Stimulated activated CD8-positive, alpha-beta memory T cell treated with anti-CD3 and anti-CD28 coated beads, Interleukin-15, amount 100 ng/mL, for 24 hours (primary cell): ENCODE measurements at places on chromosomes 7 and 10.

DNA sequence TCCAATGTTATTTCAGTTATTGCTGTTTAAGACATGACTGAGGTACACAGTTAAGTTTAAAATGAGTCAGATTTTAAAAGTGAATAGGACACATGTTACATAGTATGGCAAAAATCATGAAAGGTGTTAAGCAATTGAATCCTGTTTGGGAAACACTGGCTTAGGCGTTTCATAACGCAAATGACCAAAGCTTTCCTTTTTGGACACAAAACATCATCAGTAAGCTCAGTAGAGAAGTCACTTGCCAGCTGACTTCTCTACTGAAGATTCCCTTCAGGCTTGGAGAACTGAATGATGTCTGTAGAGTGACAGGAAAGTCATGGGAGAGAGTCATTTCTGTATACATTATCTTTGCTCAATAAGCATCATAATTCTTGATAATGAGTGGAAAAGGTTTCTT, 64.4 kb upstream of the RSBN1L start:
- DNase-seq: no peak

DNA sequence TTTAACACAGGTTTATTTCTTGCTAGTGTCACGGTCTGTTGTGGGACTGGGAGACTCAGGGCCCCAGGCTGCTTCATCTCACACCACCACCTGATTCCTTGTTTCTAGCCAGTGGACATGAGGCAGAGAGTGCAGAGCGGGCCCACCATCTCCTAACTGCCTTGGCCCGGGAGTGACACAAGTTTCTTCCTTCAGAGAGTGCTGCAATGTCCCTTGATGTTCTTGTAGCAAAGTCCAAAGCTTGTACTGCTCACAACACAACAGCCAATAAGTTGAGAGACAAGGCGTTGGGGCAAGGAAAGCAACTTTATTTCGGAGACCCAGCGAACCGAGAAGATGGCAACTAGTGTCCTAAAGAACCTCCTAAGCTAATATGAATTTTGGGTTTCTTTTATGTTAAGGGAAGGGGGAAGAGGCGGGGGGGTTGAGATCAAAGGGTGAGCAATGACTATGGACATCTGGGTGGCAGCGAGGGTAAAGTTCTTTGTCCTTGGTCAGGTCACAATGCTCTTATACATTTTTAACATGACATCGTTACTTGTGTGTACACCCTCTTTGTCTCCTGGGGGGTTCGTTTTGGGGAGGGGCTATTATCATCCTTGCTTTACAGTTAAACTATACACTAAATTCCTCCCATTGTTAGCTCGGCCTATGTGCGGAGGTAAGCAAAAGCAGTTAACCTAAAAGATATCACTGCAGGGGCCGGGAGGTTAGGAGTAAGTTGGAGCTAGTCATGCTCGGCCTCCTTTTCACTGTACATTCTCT, 31.6 kb downstream of the SH2D4B start:
- DNase-seq: no peak

GRCh38 chr7:39951226-39952194, 1.5 kb downstream of the CDK13 start:
- DNase-seq: peak; percentile 37

DNA sequence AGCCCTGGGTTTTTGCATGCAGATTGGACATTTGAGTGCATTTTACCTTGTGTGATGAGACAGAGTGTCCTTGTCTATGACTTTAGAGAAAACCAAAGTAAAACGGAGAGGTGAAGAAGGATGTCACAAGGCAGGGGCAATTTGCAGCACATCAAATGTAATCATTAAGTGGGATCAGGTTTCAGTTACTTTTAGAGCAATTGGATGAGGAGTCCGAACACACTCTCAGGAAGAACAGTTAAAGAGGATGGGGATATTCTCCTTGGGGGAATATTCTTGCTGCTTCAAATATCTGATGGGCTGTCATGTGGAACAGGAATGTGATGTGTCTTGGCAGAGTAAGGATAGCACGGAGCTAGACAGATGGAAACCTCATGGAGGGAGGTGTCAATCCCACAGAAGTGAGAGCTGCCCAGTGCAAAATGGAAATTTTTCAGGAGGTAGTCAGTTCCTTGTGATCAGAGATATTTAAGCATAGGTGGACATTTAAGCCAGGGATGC, 757 bp downstream of the RAB19 start:
- DNase-seq: no peak

DNA sequence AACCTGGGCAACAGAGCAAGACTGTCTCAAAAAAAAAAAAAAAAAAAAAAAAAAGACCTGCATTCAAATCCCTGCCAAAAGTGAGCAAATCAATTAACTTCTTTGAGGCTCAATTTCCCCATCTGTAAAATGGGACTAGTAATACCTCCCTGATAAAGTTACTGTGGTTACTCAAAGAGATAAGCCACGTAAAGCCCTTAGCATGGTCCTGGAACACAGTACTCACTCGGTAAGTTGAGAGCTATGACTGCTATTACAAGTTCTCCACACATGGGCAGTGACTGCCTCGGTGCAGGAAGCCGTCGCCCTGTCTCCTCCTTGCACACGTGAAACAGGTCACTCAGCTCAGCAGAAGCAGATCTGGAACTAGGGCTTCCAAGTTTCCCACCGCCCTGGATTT, 37.9 kb downstream of the DDIT4 start:
- DNase-seq: no peak

- no peak for DNase-seq
Measured at GRCh38 chr7:107186240-107186639, 17.4 kb downstream of the HBP1 start.

GRCh38 chr10:113846036-113846435, 7.8 kb downstream of the DCLRE1A start:
- DNase-seq: no peak

DNA sequence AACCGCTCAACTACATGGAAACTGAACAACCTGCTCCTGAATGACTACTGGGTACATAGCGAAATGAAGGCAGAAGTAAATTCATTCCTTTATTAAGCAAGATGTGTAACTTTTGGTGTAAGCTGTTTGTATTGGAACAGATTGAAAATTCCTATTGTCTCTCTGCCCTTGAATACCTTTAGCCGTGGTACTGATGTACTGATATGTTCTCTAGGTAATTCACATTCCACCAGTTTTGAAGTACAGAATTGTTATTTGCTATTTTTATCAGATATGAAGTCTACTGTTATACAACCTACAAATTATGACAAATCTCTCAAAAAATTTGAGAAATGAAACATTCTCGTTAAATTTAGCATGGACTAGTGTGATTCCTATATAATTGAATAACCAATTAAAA, 17.7 kb downstream of the ZMYND11 start:
- DNase-seq: no peak

DNA sequence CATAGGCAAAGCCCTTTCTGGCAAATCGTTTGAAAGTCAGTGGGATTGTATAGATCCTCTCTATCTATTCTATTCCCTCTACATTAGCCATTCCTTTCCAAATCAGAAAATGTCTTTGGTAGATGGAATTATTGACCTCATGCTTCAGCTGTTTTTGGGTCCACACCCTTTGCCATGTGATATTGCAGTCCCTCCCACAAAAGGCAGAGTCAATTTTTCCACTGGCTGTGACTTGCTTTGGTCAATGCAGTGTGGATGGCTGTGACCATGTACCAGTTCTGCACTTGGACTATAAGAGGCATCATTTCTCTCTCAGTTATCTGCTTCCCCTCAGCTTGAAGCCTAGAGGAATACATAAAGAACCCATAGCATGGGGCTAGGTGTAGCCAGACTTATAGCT, 332.9 kb downstream of the PTEN start:
- no peak for DNase-seq

DNA sequence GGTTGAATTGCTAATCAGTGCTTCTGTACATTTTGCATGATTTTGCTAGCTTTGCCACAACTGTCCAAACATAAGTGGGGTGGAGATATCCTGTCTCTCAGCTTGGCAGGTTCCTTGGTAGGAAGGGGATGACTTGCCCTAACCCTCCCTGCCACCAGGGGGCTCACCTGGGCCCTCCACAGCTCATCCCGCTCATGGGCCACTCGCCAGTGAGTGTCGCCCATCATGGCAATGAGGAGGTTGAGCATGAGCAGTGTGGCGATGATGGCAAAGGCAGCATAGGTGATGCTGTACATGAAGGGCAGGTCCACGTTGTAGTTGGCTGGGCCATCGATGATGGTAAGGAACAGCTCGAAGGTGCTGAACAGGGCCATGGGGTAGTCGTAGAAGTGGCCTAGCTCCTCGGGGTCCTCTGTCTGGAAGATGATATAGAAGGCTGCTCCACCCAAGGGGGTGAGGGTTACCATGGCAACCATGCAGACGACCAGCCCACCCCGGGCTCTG, 12.2 kb downstream of the TRPV6 start:
- DNase-seq: no peak

DNA sequence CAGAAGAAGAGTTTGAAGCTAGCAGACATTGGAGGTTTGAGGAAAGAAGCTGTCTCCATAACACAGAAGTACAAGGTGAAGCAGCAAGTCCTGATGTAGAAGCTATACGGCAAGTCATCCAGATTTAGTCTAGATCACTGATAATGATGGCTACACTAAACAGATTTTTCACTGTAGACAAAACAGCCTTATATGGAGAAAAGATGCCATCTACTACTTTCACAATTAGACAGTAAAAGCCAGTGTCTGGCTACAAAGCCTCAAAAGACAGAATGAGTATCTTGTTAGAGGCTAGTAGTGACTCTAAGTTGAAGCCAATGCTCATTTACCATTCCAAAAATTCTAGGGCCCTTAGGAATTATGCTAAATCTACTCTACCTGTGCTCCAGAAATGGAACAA, 85.1 kb downstream of the SNX13 start:
- no peak for DNase-seq

- DNase-seq: no peak
Measured at GRCh38 chr7:47197486-47197885, 384.4 kb downstream of the TNS3 start.

GRCh38 chr7:98722402-98722801, 105.3 kb downstream of the NPTX2 start:
- no peak for DNase-seq

GRCh38 chr7:69564454-69565417, 33.5 kb upstream of the AUTS2 start:
- no peak for DNase-seq

DNA sequence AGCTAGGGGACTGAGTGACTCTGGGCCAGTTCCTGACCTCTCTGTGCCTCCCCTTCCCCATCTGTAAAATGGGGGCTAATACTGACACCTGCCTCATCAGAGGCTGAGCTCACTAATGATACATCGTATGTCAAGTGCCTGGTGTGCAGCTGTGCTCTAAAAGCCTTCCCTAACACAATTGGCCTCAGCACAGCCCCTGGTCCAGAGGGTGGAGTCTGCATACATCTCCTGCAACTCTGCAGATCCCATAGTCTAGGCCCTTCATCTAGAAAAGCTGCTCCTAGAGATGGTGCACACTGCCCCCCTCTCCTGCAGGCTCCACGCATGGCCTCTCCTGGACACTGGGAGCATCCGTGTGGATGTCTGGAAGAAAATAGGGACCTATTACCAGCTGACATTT, 255.0 kb downstream of the RPS24 start:
- DNase-seq: no peak

GRCh38 chr7:30916767-30917166, 5.1 kb downstream of the AQP1 start:
- DNase-seq: no peak

DNA sequence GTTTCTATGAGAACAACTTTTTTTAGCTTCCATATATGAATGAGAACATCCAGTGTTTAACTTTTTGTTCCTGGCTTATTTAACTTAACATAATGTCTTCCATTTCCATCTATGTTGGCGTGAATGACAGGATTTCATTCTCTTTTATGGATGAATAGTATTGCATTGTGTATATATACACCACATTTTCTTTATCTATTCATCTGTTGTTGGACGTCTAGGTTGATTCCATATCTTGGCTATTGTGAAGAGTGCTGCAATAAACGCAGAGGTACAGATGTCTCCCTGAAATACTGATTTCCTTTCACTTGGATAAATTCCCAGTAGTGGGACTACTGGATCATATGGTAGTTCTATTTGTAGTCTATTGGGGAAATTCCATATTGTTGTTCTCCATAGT, 44.3 kb upstream of the MAGI2 start:
- no peak for DNase-seq

DNA sequence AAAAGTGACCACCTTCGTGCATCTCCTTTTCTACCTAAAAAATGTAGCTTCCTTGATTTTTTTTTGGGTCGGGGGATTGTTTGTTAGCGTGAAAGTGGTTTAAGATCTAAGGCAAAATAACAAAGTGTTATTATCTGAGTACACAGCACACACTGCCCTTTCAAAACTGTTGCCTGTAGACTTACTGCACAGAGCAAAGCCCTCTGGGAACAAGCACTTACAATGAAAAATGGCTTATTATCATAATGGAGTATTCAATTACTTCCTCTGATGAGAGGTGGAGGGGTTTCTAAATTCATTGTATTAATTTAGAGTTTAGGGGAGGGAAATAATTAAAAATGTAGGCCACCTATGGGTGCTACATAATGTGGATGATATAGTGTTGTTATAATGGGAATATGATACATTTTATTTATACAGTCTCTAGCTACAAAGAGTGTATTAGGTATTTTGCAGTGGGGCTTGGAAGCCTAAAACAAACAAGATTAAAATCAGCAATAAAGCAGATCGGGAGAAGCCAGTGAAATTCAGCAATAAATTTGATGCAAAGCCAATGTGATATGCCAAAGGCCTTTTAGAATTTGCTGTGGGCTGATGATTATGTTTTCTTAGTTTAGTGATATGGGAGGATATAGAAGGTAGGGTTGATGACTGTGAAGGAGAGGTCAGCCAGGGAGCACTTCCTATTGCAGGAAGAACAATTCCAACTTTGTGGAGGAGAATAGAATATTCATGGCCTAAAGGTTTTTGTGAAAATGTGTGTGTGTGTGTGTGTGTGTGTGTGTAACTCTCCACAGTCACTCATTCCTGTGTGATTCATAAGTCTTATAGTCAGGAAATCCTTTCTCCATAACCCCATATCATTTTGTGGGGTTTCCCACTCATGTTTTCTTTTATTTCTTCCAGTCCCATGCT, 17.7 kb upstream of the EXOC4 start:
- no peak for DNase-seq

DNA sequence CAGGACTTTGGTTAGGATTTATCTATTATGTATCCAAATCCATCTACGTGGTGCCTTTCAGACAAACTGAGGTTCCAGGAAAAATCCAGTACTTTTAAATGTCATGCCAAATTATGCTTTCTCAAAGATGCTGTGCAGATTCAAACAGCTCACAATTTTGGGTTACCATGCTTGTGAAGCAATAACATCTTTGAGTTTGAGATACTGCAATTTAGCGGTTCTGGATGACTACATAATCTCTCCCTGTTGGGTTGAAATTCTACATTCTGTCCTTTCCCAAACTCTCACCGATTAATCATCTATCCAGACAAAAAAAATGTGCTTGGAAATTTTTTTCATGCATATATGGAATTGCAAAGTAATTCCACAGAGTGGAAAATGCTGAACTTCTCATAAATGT, 3.5 kb downstream of the RHOBTB1 start:
- no peak for DNase-seq

- no peak for DNase-seq
Measured at GRCh38 chr7:87028636-87029035, 30.8 kb downstream of the ELAPOR2 start.

DNA sequence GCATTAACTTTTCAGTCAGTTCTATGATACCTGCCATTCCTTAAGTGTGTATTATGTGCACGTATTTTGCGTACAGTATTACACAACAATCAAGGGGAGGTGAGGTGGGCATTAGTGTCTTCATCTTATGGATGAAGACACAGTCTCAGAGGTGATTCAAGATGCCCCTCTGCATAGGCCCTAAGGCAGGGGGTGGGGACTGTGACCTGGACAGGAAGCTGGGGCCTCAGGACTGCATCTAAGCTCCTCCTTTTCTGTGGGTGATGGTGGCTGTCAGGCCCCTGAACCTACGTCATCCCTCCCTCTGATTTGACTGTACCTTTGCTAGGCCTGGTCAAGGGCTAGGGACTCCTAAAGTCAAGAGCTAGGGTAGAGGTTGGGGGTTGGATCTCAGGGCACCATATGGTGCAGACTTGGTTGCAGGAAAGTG, 38.9 kb downstream of the HK1 start:
- no peak for DNase-seq
